CD4-positive, alpha-beta T cell treated with Interleukin-15 for 4 hours (primary cell): ENCODE measurements at places on chromosomes 5 and 9.

- no peak for DNase-seq
Measured at GRCh38 chr9:82810915-82811314, 252.0 kb downstream of the RASEF start.

GRCh38 chr9:5633243-5633642 is 4.3 kb downstream of the RIC1 start:
- no peak for DNase-seq

- no peak for DNase-seq
Measured at GRCh38 chr9:112011051-112011620, 114.5 kb downstream of the UGCG start.

GRCh38 chr9:120353506-120353905 is 226.5 kb downstream of the CDK5RAP2 start:
- no peak for DNase-seq

DNA sequence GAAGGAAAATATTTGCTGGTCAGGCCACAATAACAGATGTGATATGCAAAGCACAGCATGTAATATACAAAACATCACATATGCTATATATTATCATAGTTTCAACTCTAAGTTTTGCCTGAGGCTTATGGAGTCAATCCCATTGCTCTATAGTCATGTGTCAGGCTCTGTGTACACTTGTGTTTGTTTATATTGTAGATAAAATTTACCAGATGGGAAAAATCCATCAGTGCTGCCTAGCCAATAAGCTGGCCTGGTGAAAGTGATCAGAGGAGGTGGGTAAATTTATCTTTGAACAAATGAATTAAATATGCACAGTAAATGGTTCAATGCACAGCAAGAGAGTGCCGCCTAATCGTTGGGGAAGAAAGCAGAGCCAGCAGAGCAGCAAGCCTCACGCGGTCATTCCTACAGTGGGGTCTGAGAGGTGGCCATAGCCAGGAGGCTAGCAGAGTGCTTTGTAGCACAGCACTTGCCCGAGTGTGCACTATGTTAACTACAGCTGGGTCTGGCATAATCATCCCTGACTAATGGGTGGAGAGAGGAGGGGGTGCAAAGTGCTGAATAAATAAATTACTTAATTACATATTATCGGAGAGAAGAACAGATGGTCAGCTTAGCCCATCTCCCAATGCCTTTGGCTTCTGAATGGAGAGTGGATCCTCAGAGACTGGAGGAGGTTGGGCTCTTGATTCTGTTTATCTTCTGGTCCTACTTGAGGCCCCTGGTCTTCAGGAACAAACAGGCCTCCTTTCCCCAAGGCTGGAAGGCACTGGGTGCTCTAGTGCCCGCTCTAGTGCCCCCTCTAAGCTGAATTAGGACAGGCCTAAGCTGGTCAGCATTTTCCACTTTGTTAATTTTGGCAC is 153.5 kb downstream of the MAT2B start:
- no peak for DNase-seq
